Osteoblast (primary cell): ENCODE measurements at places on chromosomes 13 and 19. TPM values are rescaled to one million over a fixed set of nuclear protein-coding genes. Genes with fewer than 3 reads are reported as not detected.

CEACAM3 gene
- not detected in 2 replicates for total RNA-seq

PNMA8C gene
- under 0.01 and 0.36 TPM in 2 replicates for total RNA-seq

CEACAM4 gene
- total RNA-seq = not detected in 2 replicates

GRCh38 chr13:113764793-113765563 is 6.0 kb downstream of the TMEM255B start:
- DNase-seq = peak; percentile 77

- no peak for DNase-seq
These were observed 187.7 kb downstream of the SHISA2 start for GRCh38 chr13:25864116-25864515.

LRG1 gene
- not detected in 2 replicates for total RNA-seq

PCDH20 gene
- total RNA-seq = not detected in 2 replicates

KIR2DL4 gene
- not detected in 2 replicates for total RNA-seq

- no peak for DNase-seq
These were observed 5.6 kb downstream of the SNRPA start for GRCh38 chr19:40756502-40757110.

NOSIP gene
- 57.5 and 68.0 TPM in 2 replicates for total RNA-seq

GRCh38 chr13:113849981-113850721 is 13.7 kb downstream of the GAS6 start:
- DNase-seq = peak; percentile 55

- no peak for DNase-seq
These were observed 94.4 kb downstream of the URI1 start for GRCh38 chr19:30036154-30037129.

DNA sequence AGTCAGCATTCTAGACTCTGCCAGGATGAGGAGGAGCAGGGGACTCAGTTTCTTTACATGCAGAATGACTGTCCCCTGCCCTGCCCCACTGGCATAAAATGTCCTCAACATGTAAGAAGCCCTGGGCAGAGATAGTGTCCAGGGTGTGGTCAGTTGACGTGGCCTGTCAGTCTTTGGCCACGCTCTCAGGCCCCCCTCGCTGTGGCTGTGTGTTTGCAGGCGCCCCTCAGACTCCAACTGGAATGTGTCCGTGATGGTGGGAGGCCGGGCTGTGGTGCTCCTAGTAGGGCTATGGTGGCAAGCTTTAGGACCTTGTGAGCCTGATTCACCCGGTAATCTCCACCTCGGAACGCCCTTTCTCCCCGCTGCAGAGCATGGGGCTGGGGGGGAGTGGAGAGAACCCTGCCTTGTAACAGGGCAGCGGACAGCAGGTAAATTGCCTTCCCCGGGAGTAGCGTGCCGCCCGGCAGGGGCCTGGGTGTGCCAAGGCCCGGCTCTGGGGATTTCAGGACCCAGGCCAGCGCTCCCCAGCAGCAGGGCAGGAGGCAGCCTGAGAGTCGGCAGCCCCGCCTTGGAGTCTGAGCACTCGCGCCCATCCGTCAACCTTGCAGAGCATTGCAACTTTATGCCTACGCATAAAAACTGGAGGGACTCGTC is 62.3 kb downstream of the CHST8 start:
- peak; percentile 95 for DNase-seq

DNA sequence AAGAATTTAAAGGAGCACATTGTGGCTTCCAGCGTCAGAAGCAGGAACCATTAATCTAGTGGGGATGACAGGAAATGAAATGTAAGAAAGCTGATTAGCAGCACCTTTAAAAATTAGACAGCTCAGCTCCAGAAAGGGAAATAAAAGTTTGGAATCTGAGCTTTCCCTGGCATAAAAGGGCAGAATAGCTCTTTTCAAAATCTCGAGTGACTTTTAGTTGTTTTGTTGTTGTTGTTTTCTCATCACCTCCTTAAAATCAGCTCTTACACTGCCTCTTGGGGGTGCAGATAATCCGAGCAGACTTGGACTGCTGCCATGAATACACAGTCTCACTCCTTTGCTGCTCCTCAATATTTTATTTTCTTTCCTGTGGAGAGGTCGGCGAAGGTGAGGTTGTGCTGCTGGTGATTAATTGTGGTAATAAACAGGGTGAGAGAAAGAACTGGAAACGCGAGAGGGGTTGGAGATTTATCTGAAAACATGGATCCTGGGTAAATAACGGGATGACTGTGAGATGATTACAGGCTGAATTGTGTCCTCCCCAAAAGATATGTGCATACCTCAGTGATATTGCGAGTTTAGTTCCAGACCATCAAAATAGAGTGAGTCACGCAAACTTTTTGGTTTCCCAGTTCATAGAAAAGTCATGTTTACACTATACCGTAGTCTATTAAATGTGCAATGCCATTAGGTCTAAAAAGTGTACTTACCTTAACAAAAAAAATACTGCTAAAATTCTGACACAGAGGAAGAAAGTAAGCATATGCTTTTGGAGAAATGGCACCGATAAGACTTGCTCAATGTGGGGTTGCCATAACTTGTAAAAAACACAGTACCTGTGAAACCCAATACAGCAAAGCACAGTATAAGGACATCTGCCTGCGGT is 787.7 kb downstream of the UQCRFS1 start:
- no peak for DNase-seq

DNA sequence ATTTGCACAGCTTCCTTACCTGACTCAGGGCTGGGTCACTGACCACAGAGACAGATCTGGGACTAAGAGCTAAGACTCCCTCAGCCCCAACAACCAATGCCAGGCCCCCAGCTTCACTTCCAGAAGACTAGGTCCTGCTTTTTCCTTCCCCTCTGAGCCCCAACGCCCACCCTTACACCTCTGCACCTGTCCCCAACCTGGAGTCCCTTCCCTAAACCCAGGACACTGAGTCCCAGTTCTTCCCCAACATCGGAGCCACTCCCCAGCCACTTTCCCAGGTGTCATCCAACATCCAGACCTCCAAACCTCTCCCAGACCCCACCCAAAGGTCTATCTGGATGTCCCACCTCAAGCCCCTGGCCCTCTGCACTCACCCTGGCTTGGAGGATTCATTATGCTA is 2.9 kb downstream of the FCER2 start:
- peak; percentile 3 for DNase-seq

GRCh38 chr19:50330365-50331078 is 1.3 kb upstream of the KCNC3 start:
- DNase-seq = peak; percentile 92

- no peak for DNase-seq
These were observed 5.9 kb upstream of the CIRBP start for GRCh38 chr19:1263188-1263587.

GAS6 gene
- 417 and 480 TPM in 2 replicates for total RNA-seq

MEF2B gene
- 0.29 and 0.36 TPM in 2 replicates for total RNA-seq

PDE4C gene
- total RNA-seq = under 0.01 TPM in 1 of 2 replicates, not detected in the other

GRCh38 chr13:94254737-94255136 is 224.7 kb downstream of the DCT start:
- DNase-seq = no peak

DNA sequence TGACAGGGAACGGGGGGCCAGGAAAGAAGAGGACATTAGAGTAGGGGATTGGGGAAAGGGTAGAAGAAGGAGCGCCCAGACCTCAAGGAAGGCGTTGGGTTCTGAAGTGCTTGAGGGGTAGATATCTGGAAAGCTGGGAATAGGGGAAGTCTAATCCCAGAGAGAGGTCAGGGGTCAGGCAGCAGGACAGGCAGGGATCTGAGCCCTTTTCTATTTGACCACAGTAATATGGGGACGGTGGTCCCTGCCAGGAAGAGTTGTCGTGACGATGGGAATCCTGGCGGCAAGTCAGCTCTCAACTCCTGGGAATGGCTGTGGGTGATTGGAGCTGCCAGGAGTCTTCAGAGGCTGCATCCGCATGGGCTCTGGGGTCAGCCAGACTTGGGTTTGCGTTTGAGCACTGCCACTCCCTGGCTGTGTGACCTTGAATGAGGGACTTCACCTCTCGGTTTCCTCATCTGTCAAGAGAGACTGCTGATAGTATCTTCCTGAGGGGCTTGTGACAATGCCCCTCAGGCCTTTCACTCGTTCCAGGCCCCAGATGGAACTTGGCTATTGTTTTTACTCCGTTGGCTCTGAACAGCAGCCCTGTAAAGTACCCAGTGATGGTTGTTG is 1.3 kb downstream of the AP2A1 start:
- no peak for DNase-seq

- DNase-seq = no peak
These were observed 353.2 kb downstream of the SPRY2 start for GRCh38 chr13:79987761-79988160.

GRCh38 chr19:41172297-41173164 is 20.5 kb upstream of the CYP2S1 start:
- DNase-seq = no peak

DNA sequence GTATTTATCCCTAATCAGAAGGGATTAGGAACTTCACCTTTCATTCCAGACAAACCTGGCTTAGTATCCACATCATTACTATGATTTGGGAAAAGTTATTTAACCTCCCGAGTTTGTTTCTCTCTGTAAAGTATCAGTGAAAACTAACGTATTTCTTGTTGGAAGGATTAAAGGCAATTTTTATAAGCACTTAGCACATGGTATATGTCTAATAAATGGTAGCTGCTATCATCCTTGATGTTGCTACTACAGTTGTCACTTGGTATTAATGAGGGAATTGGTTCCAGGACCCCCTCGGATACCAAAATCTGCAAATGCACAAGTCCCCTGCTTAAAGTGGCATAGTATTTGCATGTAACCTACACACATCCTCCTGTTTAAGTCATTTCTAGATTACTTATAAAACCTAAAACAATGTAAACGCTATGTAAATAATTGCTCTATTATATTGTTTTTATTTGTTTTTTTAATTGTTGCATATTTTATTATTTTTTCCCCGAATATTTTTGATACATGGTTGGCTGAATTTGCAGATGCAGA is 42.7 kb upstream of the FAM124A start:
- DNase-seq = no peak

GRCh38 chr19:37077934-37078716 is at the start of gene ZNF420:
Gene ZNF420 (plus strand): TSS chr19:37078433. CDS start chr19:37089119, 10,686 bp downstream.
- DNase-seq = peak; percentile 91

DNA sequence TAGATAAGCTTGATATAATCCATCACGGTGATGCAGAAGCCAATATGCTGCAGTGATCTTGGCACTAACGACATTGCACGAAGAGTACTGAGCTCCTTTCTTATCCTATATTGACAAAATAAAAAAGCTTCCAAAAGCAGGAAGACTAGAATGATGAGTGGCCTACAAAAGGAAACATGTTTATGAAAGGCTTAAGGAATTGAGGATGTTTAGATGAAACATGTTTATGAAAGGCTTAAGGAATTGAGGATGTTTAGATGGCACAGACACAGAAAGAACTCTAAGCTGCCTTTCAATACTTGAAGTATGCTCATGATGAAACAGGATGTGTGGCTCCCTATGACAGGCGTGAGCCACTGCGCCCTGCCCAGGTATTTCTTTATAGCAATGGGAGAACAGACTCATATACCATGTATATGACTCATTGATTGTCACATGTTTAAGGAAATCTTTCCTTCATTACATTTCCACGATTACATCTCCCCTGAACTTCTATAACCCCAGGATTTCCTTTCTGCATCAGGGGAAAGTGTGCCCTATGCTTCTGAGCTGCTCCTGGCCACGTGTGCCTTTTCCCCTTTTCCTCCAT is 690.8 kb upstream of the ARGLU1 start:
- no peak for DNase-seq

- DNase-seq = peak; percentile 78
These were observed 2.1 kb upstream of the FGF9 start for GRCh38 chr13:21668732-21669275.

VPS36 gene
- 35.8 and 40.7 TPM in 2 replicates for total RNA-seq

- DNase-seq = no peak
These were observed 3.0 kb upstream of the PLIN4 start for GRCh38 chr19:4521170-4521887.

DNA sequence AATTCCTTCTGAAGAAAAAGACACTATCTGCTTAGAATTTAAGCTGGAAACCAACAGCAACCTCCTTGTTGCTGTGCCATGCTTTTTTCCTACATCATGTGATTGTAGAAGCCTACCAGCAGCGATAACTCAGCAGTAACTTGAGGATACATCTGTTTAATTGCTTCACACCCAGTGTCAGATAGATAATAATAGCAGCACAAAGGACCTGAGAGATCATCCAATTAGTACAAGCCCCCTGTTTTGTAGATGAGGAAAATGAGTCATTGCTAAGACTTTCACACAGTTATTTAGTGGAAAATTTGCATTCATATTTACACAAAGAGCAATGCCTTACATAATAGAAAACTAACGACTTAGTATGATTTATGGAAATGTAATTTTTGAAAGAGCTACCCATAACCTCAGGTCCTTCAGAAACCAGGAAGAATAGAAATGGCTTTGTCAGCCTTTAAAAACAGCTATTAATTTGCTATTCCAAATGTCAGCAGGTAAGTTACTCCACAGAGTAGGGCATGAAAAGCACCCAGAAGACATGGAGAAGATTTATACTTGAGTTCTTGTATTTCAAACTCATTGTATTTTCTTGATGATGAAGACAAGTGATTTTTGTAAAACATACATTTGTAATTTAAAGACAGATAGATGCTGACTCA is 93.7 kb upstream of the SGCG start:
- DNase-seq = no peak

URAD gene
- not detected in 2 replicates for total RNA-seq

DNA sequence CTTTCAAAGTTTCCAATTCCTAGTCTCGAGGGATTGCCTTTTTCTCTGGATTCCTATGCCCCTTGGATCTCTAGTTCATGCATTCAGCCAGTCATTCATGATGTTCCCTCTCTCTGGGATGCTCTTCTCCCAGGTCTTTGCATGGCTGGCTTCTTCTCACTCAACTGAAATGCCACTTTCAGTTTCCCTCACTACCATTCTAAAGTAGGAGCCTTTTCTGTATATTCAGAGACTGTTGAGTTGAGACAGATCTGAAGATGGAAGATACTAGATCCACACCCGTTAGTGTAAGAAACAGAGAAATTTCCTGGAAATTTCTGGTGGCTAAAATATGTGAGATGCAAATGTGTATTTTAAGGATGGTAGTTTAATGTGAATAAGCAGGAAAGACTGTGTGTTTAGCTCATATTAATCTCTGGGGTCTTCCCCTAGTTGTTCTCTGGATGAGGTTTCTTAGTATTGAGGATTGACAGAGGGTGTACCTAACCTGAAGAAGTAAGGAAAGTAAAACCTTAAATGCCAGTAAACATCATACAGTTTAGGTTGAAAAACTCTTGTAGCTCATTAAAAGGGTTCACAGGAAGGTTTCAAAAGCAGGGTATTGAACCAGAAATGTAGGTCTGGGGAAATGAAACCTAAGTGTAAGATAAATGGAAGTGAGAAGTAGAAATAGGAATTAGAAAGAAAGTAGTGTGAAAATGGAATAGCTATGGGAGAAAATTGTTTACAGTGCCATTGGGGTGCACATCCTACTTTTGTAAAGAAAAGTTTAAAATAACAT is 331.3 kb downstream of the NDFIP2 start:
- DNase-seq = no peak

- no peak for DNase-seq
These were observed 222.3 kb downstream of the KATNAL1 start for GRCh38 chr13:30085087-30085486.
